ENCODE measurements at places on chromosomes 6 and 20.
A peak's percentile ranks its signal among the peaks of the same experiment; 100 is the strongest.

DNA sequence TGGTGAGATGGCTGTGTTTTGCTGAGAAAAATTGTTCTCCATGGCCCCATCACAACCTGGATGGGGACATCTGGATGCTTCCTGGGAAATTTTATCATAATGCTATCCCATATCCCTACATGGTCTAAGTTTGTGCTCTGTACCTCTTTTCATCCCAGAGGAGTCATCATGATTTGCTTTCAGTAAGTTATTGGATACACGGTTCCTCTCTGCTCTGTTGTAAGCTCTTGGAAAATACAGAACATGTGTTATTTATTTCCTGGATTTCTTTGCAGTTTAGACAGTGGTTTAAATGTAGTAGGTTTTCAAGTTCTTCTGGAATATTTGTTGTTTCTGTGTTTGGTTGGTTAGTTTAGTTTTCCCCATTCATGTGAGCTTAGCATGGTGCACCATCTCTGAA is 129.2 kb upstream of the ECI2 start:
- no peak for DNase-seq

GRCh38 chr6:28354688-28355554 is 5.2 kb downstream of the ZKSCAN3 start:
- DNase-seq: no peak

GRCh38 chr20:25313593-25313992 is 65.7 kb downstream of the PYGB start:
- DNase-seq: no peak

DNA sequence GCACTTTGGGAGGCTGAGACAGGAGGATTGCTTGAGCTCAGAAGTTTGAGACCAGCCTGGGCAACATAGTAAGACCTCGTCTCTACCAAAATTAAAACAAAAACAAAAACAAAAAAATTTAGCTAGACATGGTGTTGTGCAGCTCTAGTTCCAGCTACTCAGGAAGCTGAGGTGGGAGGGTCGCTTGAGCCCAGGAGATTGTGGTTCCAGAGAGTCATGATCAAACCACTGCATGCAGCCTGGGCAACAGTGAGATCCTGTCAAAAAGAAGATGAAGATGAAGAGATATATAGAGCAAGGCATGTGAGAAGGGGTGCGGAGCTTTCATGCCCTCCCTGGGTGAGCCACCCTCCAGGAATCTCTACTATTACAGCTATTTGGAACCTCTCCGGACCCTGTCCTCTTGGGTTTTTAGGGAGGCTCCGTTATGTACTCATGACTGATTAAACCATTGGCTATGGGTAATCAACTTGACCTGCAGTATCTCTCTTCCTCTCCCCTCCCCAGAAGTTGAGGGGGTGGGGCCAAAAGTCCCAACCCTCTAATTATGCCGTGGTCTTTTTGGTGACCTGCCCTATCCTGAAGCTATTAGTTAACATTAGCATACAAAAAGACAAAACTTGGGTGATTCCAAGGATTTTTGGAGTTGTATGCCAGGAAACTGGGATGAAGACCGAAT is 9.0 kb downstream of the POLH start:
- DNase-seq: peak; percentile 31

GRCh38 chr6:168024951-168025510 is 27.6 kb downstream of the KIF25 start:
- no peak for DNase-seq

DNA sequence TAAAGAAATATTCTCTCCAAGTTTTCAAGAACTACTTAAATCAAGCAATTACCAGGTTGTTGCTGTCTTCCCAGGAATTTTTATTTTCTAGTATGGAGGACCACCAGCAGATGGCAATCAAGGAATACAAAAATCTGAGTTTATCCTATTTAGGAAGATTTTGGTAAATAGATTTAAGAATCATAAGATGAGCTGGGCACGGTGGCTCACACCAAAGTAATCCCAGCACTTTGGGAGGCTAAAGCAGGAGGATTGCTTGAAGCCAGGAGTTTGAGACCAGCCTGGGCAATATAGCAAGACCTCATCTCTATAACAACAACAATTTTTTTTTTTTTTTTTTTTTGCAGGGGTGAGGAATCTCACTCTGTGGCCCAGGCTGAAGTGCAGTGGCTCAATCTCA is 19.3 kb upstream of the SEC63 start:
- DNase-seq: no peak

DNA sequence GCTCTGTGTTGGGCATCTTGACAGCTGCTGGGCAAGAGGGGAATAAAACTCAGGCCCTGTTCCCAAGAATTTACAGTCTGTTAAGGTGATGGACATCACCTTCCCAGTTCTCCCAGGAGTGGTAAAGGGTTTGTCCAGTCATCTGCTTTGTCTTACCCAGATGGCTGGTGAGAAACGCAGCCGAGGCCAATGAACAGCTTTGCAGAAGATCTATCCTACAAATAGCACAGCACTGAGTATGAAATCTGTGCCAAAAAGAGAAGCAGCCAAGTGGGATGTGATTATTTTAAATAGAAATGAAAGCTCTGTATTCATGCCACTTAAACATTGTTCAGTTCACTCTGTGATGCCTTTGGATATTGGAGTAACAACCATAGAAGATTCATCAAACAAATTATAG is 132.7 kb upstream of the SLC22A16 start:
- DNase-seq: no peak

- no peak for DNase-seq
Measured at GRCh38 chr20:214383-214782, 12.7 kb upstream of the DEFB129 start.

DNA sequence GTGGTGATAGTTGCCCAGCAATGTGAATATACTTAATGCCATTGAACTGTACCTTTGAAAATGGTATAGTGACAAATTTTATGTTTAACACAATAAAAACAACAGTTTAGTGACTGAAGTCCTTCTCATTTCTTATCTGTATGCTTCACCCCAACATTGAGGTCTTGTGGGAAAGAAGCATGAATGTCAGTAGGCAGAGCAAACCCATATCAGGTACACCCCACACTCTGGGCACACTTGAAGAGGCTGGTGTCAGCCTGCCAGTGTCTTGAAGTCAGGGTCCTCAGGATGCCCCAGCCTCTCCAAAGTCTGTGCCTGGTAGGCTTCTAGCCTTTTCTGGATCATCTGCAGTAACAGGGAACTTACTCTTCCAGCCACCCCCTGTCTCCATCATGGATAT is 51.2 kb downstream of the CD164 start:
- no peak for DNase-seq

DNA sequence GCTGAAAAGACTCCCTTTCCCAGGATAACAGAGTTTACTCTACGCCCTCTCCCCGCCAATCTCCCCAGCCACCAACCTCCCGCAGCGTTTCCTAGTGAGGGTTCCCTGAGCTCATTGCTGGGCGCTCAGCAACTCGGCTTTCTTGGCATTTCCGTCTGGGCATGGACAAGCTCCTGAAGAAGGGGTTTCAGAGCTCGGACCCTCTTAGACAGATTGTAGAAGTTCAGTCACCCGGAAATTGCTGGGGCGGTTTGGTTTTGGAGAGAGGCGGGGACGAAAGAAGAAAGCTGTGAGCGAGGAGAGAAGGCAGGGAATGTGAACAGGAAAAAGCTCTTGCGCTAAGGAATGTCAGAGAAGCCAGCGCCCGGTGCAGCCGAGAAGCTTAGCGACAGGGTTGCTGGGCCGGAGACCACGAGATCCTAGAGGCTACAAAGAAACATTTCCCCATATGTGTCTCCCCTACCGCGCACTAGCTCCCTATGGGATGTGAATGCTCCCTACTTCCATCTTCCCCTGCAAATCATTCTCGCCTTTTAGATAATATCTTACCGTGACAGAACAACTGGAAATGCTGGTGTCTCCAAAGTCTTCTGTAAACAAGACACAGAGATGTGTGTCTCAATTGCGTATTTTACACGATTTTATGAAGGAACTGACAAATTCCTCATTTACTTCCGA is 15.8 kb downstream of the POM121L2 start:
- no peak for DNase-seq

DNA sequence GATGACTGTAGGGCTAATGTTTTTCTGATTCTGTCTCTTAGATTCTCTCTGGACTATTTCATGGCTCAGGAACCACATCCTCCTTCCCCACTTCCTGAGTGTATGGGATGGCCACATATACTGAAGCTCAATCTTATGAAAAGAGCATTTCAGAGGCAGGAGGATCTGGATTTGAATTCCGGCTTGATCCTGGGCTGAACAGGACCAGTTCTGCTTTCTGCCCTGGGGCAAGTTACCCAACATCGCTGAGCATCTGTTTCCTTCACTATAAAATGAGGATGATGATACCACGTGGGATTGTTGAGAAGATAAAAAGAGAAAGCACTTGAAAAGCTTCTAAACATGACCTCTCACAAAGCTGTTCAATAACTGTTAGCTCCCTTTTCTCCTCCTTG is 168.4 kb upstream of the TNFAIP3 start:
- DNase-seq: no peak

GRCh38 chr6:156849806-156850205 is 72.6 kb downstream of the ARID1B start:
- no peak for DNase-seq

GRCh38 chr6:39865011-39865888 is 69.0 kb downstream of the MOCS1 start:
- peak; percentile 41 for DNase-seq

DNA sequence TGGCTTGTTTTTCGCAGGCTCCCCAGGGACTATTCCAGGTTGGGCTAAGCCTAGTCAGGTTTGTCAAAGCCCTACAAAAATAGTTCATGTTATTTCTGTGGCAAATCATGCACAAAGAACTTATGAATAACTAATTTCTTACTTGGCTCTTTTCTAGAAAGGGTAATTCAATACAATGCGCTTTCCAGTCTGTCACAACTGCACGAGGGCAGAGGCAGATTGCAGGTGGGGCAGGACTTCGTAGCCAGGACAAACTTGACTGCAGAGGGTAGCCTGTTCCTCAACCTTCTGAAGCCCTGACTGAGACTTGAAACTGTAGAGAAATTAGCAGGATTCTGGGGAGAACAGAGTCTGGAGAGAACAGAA is 253.5 kb downstream of the QKI start:
- no peak for DNase-seq

DNA sequence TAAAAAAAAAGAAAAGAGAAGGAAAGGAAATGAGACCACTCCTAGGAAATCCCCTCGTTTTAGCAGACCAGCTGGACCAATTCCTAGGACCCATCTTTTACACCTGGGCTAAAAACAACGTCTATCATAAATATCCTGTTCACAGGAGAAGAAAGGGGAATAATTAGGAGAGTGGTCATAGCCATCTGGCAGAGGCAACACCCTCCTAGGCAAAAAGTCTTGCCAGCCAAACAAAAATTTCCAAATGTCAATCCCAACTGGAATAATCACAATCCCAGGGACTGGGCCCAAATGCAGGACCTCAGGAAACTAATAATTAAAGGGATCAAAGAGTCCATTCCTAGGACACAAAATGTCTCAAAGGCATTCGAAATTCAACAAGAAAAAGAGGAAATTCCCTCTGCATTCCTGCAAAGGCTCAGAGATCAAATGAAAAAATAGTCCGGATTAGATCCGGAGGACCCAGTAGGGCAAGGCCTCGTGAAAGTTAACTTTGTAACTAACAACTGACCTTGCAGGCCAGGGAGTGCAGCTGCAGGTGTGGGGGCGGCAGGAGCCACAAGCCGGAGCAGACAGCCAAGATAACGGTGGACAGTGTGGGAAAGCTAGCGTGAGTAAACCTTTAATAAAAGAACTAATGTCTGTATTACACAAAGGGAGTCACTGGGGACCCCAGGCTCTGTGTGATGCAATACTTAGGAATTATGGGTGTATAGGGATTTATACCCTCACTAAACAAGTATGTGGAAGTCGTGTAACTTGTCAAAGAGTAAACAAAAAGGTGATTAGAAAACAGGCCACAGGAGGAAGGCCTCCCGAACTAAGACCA is 11.7 kb downstream of the LCA5 start:
- DNase-seq: no peak

- no peak for DNase-seq
Measured at GRCh38 chr20:48847498-48848205, 19.9 kb upstream of the PREX1 start.

DNA sequence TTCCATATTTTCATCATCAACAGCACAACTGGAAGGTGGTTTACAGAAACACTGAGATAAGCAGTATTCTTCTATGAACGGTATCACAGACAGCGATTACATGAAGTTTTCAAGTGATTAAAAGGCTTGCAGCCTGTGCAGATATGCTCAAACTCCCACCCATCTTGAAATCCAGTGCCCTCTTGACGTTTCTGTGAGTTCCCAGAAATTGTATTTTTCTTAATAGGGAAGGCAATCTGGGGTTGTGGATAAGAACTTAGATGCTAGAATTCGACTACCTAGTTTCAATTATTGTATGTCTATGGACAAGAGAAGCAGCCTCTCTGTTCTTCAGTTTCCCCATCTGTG is 290.3 kb downstream of the ZNF217 start:
- DNase-seq: no peak

DNA sequence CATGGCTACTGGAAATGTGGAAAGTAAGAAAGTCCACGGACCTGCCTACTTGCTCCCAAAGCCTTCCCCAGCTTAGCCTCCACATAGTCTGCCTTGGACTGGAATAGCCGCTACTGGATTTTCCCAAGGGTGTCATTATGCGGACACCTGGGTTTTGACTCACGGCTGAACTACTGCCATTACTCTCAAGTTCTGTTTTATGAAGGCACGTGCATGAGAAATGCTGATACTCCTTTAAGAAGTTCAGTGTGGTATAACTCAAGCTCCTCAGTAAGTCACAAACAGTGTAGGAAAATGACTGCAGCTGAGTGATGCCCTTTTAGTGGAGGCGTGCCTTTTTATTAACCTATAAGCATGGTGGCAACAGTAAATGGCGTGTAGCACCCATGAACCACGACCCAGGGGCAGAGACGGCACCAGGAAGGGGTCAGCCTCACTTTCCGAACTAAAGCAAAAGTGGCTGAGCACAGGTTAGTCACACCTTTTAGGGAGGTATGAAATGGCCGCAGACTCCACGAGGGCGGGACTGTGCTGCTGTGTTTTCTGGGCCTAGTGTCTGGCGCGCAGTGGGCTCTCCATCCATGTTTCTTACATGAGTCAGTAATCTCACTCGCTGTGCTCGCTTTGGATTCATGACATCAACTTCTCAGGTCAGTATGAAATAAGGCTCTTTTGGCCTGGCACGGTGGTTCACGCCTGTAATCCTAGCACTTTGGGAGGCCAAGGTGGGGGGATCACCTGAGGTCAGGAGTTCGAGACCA is 23.9 kb downstream of the PSMG4 start:
- no peak for DNase-seq

GRCh38 chr6:97282238-97282725 is 734 bp downstream of the MMS22L start:
- DNase-seq: no peak

DNA sequence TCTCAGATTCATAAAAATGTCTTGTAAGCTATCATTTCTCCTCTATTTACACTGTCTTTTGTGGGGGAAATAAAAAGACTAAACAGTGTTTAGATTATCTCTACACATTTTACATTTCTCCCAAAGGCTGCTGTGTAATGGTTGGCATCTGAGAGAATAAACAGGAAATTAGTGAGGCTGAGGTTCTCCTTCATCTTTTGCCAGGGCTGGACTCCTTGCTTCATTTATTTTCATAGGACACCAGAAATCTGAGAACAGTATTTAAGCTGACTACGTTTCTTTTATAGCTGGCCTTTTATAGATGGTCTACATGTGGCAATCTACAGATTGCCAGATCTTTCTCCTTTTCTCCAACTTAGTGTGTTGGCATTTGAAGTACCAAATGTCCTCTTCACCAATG is 41.5 kb downstream of the PLCB4 start:
- no peak for DNase-seq

Data from activated gamma-delta T cell treated with Interleukin-2 at 50 U/mL for 16 hours (primary cell).